Fibroblast of skin of scalp (primary cell): ENCODE measurements at places on chromosomes 5 and 9.
A peak's percentile ranks its signal among the peaks of the same experiment; 100 is the strongest.

GRCh38 chr9:35669331-35670145 lies 4.2 kb upstream of the CA9 start:
- DNase-seq, result no peak

- DNase-seq, result peak; percentile 86
These were observed 699.0 kb downstream of the MAT2B start for GRCh38 chr5:164204338-164204946.

GRCh38 chr9:127535834-127536233 lies 76.2 kb upstream of the STXBP1 start:
- DNase-seq, result peak; percentile 73

GRCh38 chr9:77945798-77946197 lies 85.8 kb downstream of the GNAQ start:
- DNase-seq, result peak; percentile 50

DNA sequence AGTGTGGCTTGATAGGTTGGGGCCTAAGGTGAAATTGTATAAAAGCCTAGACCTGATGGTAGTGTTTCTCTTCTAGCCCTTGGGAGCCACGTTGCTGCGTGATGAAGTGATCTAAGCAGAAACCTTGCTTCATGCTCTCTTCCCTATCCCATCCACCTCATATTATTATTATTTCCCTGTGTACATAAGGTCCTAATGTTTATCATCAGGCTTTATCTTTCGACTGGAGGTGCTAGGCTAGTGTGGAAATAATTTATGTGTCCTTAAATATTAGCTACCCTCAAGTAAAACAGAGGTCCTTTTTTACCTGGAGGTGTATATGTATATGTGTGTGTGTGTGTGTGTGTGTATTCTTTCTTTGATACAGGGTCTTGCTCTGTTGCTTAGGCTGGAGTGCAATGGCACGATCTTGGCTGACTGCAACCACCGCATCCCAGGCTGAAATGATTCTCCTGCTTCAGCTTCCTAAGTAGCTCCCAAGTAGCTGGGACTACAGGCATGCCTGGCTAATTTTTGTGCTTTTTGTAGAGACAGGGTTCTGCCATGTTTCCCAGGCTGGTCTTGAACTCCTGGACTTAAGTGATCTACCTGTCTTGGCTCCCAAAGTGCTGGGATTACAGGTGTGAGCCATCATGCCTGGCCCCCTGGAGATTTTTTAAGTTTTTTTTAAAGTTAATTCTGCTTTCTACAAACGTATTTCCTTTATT lies 3.7 kb downstream of the UGCG start:
- DNase-seq, result no peak
